ENCODE measurements at places on chromosomes 3 and 15. TPM values are rescaled to one million over a fixed set of nuclear protein-coding genes. Genes with fewer than 3 reads are reported as not detected.
A peak's percentile ranks its signal among the peaks of the same experiment; 100 is the strongest.

GRCh38 chr3:168581771-168582225 lies 486.1 kb upstream of the GOLIM4 start:
- no peak for DNase-seq

GRCh38 chr15:56758770-56759449 lies 25.6 kb upstream of the ZNF280D start:
- DNase-seq: peak; percentile 41

Gene NPAP1
- total RNA-seq: not detected

DNA sequence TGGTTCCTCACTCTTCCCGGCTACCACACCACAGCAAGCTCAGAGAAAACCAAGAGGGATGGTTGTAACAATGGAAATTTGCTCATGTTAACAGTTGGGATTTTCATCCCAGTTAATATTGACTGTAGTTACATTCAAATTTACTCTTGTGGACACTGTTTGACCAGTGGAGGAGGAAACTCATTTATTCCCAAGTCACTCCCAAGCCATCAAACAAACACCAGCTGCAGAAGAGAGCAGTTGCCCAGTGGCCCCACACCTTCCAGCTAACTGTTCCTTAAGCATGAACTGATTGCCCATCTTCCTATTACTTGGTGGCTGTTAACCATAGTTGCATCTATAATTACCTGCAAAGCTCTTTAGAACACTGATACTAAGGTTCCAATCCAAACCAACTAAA lies 24.1 kb upstream of the MECOM start:
- no peak for DNase-seq

Gene INSYN1
- 0.32 TPM for total RNA-seq

GRCh38 chr3:159783780-159784742 lies 204.6 kb upstream of the IL12A start:
- DNase-seq: no peak

Gene A4GNT
- total RNA-seq: not detected

DNA sequence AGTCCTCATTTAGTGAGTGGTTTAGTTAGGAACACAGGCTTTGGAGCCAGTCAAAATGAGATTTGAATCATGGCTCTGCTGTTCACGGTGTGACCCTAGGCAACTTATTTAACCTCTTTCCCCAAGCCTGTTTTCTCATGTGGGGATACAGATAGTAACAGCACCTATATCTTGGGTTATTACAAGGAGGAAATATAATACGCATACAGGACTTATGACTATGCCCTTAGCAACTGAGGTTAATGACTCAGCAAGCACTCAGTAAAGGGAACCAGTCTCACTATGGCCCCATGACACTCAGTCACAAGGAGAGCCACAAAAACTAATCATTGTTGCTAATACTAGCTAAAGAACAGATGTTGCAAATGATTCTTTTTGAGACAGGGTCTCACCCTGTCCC lies 45.9 kb downstream of the SUMF1 start:
- peak; percentile 80 for DNase-seq

Gene EXD1
- total RNA-seq: not detected

- DNase-seq: no peak
Observed at GRCh38 chr3:63655519-63655918, 3.0 kb downstream of the SNTN start.

- no peak for DNase-seq
Observed at GRCh38 chr3:166367947-166368533, 530.8 kb upstream of the BCHE start.

GRCh38 chr15:49063402-49064280 lies 17.4 kb upstream of the SECISBP2L start:
- DNase-seq: no peak

GRCh38 chr3:156806698-156807097 lies 19.5 kb upstream of the LEKR1 start:
- no peak for DNase-seq

GRCh38 chr3:94709249-94709902 lies 646.5 kb downstream of the NSUN3 start:
- no peak for DNase-seq

GRCh38 chr3:59796456-59796855 lies 746.6 kb upstream of the CFAP20DC start:
- no peak for DNase-seq

- DNase-seq: no peak
Observed at GRCh38 chr3:59268170-59268569, 218.3 kb upstream of the CFAP20DC start.

DNA sequence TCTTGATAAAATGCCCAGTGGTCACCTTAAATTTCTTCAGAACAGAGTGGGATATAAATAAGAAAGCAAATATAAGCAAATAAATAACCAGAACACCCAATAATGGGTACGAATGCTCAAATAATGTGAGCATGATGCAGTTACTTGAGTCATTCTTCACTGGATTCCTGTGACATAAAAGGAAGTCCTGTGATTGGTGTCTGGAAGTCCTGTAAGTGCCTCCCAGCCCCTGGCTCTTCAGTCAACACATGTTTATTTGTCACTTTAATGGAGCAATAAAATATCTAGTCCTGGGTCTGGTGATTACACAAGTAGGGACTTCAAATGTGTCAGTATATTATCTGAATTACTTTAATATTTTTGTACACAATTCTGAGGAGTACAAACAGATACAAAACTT lies 30.4 kb downstream of the TMEM212 start:
- no peak for DNase-seq

Gene KCNMB2
- 0.36 TPM for total RNA-seq

DNA sequence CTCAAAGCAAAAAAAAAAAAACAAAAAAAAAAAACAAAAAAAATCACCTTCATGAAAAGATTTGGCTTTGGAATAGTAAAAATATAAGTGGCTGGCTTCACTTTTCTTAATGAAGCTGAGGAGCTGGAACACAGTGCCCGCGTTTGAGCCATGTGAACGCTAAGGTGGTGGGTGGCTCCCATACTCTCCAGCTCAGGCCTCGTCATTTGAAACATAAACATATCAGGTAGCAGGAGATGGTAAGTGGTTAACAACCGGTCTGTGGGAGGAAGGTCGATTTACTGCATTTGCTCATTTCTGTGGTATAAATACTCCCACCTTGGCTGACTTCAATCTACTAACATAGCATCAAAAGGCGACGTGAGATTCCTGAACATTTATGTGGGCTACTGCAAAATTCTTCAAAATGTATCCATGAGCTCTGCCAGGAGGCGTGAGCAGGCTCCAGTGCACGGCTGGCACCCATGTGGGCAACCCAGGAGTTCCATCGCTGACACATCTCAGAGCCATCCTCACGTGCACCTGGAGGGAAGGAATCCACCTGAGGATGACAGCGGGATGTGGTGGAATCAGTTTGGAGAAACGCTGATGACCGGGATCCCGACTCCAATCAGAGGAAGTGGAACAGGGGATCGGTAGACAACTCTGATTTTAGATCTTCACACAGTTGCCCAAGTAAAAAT lies 157.6 kb downstream of the ATP10A start:
- DNase-seq: no peak

Gene ADAMTS17
- 0.10 TPM for total RNA-seq

All from myocyte (in vitro differentiated cells).